T-helper 1 cell (primary cell): ENCODE measurements at places on chromosomes 7 and 10.
A peak's percentile ranks its signal among the peaks of the same experiment; 100 is the strongest.

DNA sequence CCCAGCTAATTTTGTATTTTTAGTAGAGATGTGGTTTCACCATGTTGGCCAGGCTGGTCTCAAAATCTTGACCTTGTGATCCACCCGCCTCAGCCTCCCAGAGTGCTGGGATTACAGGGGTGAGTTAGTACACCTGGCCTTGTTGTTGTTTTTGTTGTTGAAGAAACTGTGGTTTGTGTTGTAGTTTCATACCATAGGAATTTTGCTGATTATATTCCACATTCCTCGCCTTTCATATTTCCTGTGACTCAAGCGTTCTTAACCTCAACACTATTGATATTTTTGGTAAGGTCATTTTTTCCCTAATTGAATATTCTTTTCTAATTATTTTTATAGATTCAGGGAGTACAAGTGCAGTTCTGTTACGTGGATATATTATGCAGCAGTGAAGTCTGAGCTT lies 16.7 kb downstream of the LIPF start:
- no peak for DNase-seq

DNA sequence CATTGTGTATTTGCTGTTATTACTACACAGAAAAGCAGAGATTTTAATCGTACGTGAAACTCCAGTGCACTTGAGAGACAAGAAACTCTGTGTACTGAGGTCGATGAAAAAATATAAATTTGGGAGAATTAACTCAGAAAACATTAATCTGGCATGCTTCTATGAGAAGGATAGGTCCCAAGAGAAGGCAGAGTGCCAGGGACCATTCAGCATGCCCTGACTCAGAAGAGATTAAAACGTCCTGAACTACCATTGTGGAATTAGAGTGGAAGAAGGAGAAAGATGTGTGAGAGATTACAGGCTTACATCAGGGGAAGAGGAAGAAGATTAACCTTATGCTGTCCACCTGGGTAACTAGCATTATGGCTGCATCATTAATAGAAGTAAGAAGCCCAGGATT lies 72.4 kb downstream of the REEP3 start:
- DNase-seq: no peak

DNA sequence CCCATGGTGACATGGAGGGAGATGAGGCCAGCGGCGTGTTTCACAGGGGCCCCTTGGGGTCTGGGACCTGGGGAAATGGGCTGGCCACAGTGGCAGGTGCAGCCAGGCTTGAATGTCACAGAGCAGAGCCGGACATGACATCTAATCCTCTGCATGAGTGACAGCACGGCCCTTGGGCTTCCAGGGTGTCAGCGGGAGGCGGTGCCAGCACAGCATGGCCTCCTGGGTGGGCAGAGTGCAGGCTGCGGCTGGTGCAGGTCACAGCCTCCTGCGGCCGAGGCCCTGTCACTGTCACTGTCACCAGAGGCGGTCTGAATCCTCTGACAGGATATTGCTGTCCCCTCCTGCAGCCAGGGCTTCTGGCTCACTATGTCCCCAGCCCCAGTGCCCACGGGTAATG lies 18.2 kb downstream of the BHLHA15 start:
- no peak for DNase-seq

DNA sequence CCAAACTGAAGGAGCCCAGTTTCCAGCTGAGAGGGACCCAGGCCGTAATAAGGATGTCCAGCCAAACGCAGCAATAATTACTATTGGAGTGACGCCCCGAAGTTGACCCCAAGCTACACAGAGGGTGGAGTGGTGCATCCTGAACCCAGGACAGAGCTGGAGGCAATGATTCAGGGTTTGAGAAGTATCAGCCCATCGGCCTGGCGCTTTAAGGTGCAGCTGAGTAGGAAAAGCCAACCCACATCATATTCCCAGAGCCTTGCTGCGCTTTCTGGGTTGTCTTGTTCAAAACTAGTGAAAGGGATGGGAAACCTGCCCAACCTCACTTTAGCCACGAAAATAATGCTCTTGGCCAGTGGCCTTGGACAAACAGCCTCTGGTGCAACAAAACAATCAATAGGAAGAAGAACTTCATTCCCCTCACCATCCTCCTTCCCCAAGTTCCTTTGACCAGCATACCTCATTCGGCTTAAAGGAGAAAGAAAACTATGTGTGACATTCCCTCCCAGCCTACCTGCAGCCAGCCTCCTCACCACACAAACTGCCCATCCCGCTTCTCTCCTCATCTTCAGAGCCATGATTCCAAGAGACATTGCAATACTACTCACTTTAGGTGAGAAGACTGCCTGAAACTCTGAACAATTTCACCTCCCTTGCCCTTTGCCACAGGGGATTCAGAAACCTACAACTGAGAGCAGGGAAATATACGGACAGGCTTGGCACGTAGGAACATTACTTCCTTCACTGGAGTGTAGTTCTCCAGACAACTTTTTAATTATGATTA lies 217.2 kb upstream of the MKLN1 start:
- DNase-seq: no peak

- no peak for DNase-seq
Measured at GRCh38 chr10:124686707-124687376, 57.3 kb downstream of the FAM53B start.

DNA sequence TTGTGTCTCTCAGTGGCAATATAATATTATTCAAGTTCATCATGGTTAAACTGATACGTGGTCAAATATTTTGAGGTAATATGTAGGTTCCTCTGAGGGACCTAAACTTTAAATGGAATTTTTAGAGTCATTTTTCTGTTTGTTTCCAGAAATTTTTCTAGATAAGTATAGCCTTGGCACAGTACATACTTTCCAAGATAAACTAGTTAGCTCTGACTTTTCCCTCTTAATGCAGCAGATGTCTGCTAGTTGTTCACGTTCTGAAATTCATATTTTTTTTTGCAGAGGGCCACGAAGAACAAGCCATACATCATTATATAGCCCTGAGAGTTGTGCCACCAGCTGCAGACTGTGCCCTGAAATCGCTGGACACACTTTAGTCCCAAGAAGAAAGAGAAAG lies 61.6 kb downstream of the A1CF start:
- DNase-seq: no peak

GRCh38 chr7:47982610-47983009 lies 3.2 kb upstream of the HUS1 start:
- no peak for DNase-seq

GRCh38 chr10:131961777-131962662 lies 19.7 kb downstream of the BNIP3 start:
- no peak for DNase-seq

GRCh38 chr7:128450913-128451312 lies 4.8 kb upstream of the HILPDA start:
- DNase-seq: no peak

DNA sequence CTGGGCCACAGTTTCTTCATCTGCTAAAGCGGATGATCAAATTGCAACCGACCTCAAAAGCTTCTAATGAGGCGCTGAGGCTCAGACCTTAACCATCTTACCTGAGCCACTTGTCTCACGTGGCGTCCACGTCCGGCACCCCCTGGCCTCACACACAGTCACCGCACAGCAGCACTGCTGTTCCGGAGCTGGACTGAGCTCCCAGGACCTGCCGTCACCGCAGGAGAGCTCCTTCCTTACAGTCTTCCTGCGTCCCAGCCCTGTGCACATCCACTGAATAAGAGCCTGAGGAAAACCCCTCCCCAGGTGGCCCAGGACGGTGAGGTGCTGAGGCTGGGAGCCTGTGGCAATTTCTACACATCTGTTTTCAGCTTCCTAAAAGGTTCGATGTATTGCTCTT lies 35.7 kb downstream of the TNS3 start:
- DNase-seq: no peak

DNA sequence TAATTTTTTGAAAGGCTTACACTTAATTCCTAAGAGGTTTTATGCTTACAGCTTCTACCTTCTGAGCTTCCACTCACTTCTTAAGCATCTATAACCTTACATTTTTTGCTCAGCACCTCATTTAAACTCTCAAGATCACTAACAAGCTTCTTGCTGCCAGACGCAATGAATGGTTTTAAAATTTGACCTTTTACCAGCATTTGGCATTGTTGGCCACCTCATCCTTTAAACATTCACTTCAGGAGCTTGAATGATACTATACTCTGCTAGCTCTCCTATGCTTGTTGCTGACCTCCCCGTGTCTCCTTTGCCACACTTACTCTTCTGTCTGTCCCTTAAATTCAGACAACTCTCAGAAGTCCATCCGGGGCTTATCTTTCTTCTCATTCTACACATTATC lies 37.7 kb upstream of the ODAD2 start:
- no peak for DNase-seq

DNA sequence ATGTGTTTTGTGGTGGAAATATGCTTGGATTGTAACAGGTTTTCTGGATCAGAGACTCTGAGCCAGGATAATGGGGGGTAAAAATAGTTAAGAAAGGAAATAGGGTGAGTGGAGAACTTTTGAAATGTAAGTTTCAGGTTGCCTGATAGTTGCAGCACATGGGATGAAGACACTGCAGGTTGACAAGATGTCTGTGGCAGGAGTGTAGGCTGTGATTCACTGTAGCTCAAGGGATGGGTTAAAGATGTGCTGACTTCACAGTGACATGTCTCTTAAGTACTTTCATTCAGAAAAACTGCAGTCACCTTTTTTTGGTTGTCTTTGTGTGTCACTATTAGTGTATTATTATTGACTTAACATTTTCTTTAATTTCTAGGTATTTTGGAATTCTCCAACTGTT lies 63.5 kb upstream of the SLC39A12 start:
- DNase-seq: no peak

DNA sequence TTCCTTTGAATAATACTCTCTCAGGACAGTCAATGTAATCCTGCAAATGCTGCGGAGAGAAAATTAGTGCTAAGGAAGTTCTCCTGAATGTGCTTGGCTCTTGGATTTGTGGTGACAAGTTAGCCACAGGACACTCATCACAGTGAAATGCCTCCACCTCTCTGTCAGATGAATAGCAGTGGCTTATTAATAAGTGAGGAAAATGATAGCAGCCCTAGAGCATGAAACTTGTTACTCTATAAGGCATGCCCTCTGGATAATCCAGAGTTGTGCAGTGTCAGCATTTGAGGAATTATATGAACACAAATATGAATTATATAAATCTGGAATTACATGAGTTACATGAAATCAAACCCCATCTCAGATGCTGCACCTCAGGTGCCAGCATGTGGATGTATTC lies 23.5 kb upstream of the TBX20 start:
- no peak for DNase-seq

GRCh38 chr10:770975-771374 lies 81.5 kb upstream of the DIP2C start:
- DNase-seq: no peak

- DNase-seq: no peak
Measured at GRCh38 chr7:102285540-102286236, 980 bp upstream of the SH2B2 start.

GRCh38 chr10:99709480-99710229 lies 22.3 kb downstream of the COX15 start:
- DNase-seq: no peak

DNA sequence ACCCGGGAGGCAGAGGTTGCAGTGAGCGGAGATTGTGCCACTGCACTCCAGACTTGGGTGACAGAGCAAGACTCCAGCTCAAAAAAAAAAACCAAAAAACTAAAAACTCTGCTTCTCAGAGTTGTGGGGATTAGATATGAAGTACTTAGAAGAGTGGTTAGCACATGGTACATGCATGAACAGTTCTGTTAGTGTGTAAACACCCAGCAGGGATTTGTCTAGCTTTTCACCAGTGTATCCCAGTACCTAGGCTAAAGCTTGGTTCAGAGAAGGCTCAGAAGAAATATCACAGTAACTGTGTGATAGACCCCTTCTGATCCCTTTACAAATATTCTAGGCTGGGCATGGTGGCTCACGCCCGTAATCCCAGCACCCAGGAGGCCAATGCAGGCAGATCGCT lies 9.5 kb downstream of the PPIA start:
- DNase-seq: no peak

GRCh38 chr10:72245949-72246525 lies 27.7 kb upstream of the DDIT4 start:
- DNase-seq: no peak

- DNase-seq: peak; percentile 22
Measured at GRCh38 chr10:110207805-110208613, 604 bp downstream of the MXI1 start.

DNA sequence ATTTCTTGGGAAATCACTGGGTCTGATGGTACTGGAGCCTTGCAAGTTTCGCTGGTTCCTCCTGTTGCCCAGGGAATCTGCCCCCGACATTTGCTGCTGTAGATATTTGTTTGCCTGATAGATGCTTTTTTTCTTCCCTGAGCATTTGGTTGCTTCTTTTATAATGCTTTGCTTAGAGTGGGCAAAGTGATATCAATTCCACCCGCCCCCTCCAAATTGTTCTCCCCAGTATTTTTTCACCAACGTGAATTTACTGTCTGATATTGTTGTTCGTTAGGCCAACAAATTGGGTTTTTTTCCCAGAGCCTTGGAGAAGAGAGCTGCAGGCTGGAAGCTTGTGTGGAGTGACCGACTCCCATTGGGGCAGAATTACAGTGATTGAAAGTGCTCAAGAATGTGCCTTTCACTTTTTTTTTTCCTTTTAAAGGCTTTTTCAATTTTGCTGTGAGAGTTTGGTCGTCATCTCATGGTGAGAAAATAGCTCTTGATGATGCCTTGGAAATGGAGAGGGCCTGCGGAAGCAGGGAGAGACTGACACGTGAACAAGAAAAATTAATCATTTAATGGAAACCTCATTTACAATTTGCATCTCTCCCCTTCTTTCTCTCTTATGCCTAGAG lies 2.5 kb downstream of the GRK5 start:
- DNase-seq: no peak

- DNase-seq: no peak
Measured at GRCh38 chr10:61993711-61994401, 92.4 kb downstream of the ARID5B start.

GRCh38 chr7:136245327-136246004 lies 268.3 kb upstream of the MTPN start:
- DNase-seq: no peak

DNA sequence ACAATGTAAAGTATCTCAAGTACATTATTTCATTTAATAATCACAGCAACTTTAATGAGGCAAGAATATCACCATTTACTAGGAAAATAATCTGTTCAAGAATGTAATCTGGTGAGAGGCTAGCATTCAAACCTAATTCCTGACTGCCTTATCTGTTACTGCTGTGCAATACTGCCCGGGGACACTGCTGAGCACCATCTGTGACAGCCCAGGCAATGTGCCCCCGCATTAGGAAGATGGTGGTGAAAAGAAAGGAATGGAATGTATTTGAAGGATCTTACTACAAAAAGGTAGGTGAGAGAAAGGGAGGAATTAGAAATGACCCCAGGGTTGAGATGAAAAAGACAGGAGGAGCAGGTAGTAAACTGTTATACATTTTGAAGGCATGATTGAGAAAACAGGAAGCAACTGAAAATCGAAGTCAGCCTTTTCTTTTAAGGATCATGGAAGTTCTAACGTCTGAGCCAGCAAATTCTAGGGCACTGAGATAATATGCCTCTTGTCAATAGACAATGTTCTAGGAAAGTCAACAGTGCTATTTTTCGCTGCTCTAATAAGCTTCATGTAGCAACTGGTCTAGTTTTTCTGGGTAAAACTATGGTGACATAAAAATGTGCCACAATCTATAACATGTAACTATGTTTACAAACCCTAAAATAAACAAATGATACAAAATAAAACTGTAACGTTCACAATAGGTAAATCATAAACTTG lies 90.4 kb downstream of the ETV1 start:
- DNase-seq: no peak
